Suppressor macrophage treated with lipopolysaccharide for 1 hour (primary cell): ENCODE measurements at places on chromosomes 11 and 22.

- no peak for DNase-seq
Observed at GRCh38 chr11:13368041-13368446, 90.5 kb downstream of the BMAL1 start.

- DNase-seq: no peak
Observed at GRCh38 chr22:24008022-24008283, 2.7 kb upstream of the GSTT4 start.

GRCh38 chr11:74442636-74443035 is 24.7 kb downstream of the KCNE3 start:
- DNase-seq: no peak

DNA sequence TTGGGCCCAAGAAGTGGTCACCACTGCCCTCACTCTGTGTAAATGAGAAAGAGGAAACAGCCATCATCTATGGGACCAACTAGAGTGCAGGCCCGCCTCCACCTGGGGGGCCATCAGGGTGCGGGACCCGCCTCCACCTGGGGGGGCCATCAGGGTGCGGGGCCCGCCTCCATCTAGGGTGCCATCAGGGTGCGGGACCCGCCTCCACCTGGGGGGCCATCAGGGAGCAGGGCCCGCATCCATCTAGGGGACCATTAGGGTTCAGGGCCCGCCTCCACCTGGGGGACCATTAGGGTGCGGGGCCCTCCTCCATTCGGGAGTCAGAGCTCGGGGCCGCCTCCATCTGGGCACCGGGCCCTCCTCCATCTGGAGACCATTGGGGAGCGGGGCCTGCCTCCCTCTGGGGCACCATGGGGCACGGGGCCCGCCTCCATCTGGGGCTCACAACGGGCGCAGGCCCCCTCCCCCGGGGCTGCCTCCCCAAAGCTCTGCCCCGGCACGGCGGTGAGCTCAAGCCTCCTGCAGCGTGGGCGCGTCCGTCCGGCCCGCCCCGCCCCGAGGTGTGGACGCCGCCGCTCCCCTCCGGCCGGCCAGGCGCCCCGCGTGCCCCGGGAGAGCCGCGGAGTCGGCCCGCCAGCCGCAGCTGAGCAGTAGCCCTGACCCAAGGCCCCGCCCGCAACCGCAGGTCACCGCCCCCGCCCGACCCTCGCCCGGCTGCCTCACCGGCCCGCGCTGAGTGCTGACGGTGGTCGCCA is 512 bp downstream of the TOLLIP start:
- DNase-seq: no peak

DNA sequence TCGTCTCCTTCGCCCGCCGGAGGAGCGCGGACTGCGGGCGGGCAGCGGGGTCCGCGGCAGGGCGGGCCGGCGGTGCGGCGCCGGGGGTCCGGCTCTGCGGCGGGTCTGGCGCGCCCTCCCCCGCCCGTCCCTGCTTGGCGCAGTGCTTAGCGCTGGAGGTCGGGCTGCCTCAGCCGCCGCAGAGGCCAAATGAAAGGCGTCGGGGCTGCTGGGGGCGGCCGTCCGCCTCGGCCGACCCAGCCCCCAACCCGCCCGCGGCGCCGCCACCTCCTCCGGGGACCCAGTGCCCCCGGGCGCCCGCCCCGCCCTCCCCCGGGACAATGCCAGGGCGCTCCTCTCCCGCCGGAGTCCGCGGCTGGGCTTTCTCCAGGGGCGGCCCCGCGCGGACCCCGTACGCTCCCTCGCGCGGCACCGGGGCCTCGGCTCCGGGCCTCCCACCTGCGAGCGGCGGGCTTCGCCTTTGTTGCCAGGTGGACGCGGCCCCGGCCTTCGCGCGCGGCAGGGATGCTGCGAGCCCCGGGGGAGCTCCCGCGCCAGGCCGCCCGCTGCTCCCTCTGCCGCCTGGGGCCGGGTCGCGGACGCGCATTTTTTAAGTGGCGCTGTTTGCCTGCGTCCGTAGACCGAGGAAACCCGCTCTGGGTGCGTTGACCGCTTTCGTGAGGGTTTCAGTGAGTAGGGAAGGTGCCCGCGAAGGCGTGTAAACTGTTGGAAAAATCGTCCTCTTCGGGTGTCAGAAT is 583 bp downstream of the APLP2 start:
- peak; percentile 46 for DNase-seq

GRCh38 chr11:46498968-46499367 is 94.9 kb downstream of the AMBRA1 start:
- no peak for DNase-seq

- DNase-seq: peak; percentile 19
Observed at GRCh38 chr22:30969532-30970355, 679 bp downstream of the TUG1 start.

- no peak for DNase-seq
Observed at GRCh38 chr11:87284306-87284705, 246.6 kb downstream of the TMEM135 start.

- DNase-seq: no peak
Observed at GRCh38 chr11:15119826-15120225, 5.1 kb downstream of the INSC start.

DNA sequence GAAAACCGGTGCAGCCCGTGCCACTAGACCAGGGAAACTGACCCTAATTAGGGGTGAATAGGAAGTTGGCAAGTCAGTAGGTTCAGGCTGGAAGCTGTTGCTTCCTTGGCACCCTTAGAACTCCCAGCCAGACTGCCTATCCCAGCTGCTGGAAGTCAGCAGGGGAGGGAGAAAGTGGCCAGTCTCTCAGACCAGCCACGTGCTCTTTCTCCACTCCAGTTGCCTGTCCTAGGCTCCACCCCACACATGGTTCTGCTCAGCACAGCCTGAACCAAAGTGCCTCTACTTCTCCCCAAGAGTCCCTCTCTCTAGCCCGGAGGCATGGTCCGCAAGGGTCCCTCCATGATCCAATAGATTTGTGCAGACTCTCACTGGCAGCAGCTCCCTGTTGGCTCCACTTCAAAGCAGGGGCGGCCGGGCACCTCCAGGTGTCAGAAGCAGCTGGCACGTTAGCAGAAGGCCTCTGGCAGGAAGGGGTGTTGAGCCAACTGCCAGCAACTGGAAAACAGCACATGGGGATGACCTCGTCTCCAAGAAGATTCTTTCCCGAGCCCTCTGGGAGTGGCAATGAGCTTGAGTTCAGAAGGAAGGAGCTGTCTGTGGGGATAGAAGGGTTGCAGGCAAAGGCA is 27.7 kb downstream of the ARFGAP2 start:
- no peak for DNase-seq

DNA sequence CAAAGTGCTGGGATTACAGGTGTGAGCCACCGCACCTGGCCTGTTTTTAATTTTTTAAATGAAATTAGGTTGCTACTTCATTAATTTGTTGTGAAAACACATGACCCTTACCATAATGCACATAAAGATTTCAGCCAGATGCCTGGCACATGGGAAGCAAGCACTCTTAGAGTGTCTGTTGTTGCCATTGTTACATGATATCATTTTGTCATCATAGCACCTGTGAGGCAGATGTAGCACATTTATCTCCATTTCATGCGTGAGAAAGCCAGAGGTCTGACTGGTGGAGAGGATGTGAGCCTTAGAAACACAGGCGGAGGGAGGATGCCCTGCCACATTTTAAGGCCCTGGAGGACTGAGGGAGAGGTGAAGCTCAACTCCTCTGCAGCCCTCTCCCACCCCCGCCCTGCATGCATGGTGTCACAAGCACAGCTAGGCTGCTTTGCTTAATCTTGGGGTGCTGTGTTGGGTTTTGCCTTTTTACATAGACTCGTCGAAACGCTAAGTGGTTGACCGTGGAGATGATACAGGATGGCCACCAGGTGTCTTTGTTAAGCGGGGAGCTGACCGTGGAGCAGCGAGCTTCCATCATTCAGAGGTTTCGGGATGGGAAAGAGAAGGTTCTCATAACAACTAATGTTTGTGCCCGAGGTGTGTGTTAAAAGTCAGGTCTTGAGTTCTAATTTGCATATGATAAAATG is 14.0 kb downstream of the DDX25 start:
- no peak for DNase-seq
